ENCODE measurements at places on chromosomes 16 and 17.

DNA sequence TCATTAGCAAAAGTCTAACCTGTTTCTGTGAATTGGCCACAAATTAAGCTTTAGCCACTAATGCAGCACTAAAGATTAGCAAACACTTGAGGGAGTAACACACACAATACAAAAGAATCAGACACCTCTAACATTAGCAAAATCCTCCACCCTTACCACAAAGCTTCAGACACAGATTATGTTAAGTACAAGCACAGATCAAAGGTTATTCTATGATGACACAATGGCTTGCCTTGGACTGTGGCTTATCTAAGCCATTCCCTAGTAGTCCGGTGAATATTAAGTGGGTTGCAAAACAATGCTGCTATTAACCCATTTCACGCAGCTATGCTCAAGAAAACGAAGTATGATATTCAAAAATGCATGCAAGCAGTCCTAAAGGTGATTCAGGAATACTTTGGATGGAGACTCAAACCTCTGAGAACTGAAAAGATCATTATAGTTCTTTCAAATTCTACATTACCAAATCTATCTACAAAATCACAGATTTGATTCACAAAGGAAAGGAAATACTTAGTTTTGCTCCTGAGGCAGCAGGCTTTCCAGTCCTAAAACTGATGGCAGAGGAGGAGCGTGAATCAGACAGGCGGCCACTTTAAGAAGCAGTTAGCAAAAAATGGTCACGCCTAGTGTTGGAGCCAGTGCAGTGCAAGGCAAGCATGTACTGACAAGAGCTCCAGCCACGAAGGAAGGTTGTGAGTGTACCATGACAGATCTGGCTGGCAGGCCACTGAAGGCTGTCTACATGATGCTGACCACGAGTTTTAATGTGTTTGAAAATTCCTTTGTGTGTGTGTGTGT lies 67.2 kb downstream of the PARN start:
- DNase-seq: no peak

DNA sequence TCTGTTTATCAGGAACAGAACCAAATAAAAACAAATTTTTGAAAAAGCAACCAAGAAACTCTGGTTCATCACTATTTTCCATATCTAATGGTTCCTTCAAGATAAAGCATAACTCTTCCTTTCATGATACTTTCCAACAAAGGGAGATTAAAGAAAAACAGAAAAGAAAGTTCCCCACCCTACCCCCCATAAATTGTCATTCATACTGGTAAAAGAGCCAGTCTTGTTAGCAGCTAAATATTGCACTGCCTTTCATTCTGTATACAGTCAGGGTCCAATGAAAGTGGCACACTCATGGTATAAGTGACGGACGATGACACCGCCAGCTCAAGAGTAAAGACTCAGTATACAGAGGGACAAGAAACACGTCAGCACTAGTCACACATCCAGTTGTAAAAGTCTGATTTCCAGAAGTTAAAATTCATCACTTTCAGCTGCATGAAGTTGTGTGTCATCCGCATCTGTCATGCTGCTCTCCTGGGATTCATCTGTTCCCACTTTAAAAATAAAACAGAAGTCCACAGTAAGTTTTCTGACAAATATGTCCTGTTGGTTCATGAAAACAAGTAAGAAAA lies 68.5 kb downstream of the CDC27 start:
- DNase-seq: no peak

DNA sequence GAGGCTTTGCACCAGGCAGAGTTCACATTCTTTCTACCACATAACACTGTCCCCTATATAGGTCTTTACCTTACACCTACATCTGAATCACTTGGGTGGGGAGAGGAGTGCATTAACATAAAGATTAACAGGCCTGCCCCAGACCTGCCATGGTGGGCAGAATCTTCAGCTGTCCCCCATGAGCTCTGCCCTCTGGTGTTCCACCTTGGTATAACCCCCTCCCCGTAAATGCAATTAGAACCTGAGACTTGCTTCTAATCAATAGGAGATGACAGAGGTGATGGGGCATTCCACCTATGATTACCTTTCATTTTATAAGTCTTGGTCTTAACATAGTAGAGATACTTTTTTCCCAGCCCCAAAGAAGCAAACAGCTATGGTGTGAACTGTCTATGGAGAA lies 20.4 kb upstream of the GRIN2A start:
- no peak for DNase-seq

DNA sequence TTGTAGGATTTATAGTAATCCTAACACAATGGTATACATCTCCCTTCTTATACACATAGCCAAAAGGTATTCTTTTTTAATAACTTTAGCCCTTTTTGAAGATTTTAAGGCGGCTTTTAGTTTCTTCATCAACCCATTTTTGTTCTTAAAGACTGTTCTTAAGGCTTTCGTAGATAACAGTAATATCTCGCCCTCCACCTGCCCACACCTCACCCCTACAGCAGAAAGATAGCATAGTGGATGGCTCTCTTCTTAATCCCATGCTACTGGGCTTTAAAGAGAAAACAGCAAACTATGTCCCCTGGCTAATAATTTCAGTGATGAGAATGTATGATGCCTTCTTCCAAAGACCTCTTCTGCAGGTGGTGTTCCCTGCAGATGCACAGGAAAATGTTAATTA lies 8.6 kb downstream of the IGSF6 start:
- peak; percentile 47 for DNase-seq

DNA sequence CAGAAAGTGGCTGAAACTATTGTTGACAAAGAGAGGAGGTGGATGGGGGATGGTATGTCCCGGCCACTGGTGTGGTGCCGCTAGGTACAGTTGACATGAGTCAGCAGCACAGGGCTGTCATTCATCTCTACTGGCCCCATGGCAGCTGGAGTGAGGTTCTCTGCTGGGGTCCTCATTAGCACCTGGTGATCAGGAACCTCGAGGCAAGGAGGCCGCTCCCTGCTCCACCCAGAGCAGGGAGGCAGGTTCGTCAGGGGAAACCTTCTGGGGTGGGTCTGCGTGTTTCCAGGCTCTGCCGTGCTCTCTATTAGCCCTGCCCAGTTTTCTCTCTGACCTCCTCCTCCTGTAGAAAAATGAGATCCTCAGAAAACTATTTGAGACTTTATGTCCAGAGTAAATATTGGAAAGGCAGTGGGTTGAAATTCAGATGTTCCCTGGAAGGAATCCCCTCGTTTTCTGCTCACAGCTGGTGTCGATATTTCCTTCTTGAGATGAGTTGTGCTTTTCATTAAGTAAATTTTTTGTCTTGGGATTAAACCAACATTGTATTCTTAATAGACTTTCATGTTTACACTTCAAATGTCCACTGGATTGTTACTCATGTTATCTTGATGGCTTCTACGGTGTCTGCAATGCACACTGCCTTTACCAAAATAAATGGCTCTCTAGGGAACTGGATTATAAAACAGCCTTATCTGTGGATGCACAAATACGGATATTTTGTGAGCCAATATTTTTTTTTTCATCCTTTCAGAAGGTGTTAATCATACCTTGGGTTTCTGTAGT lies 7.1 kb downstream of the NTN1 start:
- no peak for DNase-seq

- DNase-seq: no peak
Observed at GRCh38 chr16:70682239-70683145, 3.4 kb downstream of the MTSS2 start.

DNA sequence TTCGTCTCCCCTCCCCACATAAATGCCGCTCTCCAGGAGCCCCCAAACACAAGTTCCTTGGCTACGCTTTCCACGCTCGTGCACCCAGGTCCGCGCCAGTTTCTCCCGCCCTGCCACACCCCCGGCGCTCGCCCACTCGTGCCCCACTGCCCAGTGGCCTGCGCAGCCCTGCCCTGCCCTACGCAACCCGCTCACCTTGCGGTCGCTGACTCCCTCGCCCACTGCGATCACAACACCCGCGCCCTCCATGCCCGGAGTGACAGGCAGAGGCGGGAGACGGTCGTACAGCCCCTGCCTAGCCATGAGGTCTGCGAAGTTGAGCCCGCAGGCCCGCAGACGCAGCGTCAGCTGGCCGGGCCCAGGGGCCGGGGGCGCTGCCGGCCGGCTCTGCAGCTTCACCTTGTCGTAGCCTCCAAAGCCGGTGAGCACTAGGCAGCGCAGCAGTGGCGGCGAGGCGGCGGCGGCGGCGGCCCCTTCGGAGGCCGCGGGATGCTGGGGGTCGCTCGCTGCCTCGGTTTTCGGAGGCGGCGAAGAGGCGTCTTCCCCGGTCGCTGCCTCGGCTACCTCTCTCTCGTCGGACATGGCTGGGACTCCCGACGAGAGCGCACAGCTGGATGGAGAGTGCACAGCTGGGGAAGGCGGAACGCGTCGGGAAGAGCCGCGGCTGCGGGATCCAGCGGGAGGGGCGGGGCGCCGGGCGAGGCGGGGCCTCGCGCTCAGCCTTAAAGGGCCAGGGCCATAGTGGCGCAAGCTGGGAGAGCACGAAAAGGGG lies at the start of gene VAT1:
Gene VAT1, minus strand, starts transcription at position 645 of the 772 bp plus-strand sequence. Its CDS starts 63 bp downstream, at position 582.
- DNase-seq: peak; percentile 81

DNA sequence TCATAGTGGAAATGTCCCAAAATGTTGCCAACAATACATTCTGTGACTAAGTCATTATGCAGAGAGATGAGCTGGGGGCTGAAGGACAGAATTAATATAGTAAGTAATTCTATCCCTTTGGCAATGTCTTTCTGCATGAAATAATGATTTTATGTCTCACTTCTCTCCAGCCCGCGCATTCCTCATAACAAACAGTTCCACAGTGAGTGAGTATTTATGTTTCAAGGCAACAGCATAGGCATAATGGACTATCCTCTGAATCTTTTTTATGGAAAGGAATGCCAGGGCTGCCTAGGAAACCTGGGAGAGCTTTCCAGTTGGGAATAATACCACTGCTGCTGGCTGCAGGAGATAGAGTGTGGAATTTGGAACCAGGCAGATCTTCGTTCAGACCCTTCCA lies 477.7 kb downstream of the HS3ST4 start:
- no peak for DNase-seq

DNA sequence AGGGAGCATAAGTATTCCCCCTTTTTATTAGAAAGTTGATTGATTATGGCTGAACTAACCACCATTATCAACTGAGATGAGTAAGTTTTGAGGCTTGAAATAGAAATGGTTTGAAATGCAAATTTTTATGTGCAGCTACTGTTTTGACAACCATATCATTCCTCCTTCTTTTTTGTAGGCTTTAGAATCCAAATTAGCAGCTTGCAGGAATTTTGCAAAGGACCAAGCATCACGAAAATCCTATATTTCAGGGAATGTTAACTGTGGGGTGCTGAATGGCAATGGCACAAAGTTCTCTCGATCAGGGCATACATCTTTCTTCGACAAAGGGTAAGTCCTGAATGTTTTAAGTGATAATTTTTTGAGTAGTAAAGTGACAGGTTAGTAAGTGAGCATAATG lies 24.1 kb downstream of the NDEL1 start:
- no peak for DNase-seq

GRCh38 chr17:48634493-48635208 lies 8.5 kb upstream of the HOXB9 start:
- no peak for DNase-seq

GRCh38 chr17:34858591-34859565 lies 102.4 kb downstream of the CCT6B start:
- DNase-seq: no peak
